ENCODE measurements at places on chromosomes 16 and 17. TPM values are rescaled to one million over a fixed set of nuclear protein-coding genes. Genes with fewer than 3 reads are reported as not detected.
A peak's percentile ranks its signal among the peaks of the same experiment; 100 is the strongest.

GRCh38 chr17:40089077-40089895, 11.1 kb downstream of the NR1D1 start:
- H3K4me1 ChIP-seq, result no peaks in the 10 kb centered on the region
- H3K27ac ChIP-seq, result no peak overlapping the region
- H3K36me3 ChIP-seq, result peaks cover 53% of the 10 kb centered on the region
- peak; percentile 68 for DNase-seq
- H3K4me3 ChIP-seq, result no peak overlapping the region

Gene KRTAP9-4
- total RNA-seq, result not detected

DNA sequence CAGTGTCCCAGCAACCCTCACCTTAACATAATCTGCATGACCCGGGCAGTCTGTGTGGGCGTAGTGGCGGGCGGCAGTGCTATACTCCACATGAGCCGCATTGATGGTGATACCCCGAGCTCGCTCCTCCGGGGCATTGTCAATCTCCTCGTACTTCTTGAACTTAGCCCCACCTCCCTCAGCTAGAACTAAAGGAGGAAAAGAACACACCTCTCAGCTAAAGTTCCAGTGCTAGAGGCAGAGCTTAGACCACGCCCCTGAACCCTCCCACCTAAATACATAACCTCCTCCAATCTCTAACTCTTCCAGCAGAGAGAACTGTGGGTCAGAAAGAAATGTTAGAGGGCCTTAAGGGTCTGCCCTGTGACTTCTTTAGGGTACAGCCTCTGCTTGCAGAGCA, 855 bp downstream of the TUFM start:
- peak overlapping the region; percentile 85 for H3K27ac ChIP-seq
- H3K27me3 ChIP-seq, result no peaks in the 10 kb centered on the region
- H3K36me3 ChIP-seq, result peaks cover 30% of the 10 kb centered on the region
- H3K4me1 ChIP-seq, result peaks cover 19% of the 10 kb centered on the region
- peak overlapping the region; percentile 100 for H3K4me3 ChIP-seq

GRCh38 chr17:259341-259976, 78.0 kb upstream of the DOC2B start:
- H3K4me3 ChIP-seq, result no peak overlapping the region
- DNase-seq, result peak; percentile 74
- no peaks in the 10 kb centered on the region for H3K4me1 ChIP-seq
- H3K36me3 ChIP-seq, result no peaks in the 10 kb centered on the region

Gene TMEM88
- 0.36 TPM for total RNA-seq

All from osteoblast (primary cell).